ENCODE measurements at places on chromosomes 7 and 10.

DNA sequence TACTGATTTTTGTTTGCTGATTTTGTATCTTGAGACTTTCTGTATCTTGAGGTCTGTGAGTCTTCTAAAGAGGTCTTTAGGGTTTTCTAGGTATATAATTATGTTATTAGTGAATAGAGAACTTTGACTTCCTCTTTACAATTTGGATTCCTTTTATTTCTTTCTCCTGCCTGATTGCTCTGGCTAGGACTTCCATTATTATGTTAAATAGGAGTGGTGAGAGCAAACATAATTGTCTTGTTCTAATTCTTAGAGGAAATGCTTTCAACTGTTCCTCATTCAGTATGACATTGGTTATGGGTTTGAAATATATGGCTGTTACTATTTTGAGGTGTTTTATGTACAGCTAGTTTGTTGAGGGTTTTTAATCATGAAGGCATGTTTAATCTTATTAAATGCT lies 308.0 kb upstream of the TEX47 start:
- DNase-seq = no peak

- DNase-seq = no peak
These were observed 94.3 kb downstream of the IQUB start for GRCh38 chr7:123440101-123440548.

DNA sequence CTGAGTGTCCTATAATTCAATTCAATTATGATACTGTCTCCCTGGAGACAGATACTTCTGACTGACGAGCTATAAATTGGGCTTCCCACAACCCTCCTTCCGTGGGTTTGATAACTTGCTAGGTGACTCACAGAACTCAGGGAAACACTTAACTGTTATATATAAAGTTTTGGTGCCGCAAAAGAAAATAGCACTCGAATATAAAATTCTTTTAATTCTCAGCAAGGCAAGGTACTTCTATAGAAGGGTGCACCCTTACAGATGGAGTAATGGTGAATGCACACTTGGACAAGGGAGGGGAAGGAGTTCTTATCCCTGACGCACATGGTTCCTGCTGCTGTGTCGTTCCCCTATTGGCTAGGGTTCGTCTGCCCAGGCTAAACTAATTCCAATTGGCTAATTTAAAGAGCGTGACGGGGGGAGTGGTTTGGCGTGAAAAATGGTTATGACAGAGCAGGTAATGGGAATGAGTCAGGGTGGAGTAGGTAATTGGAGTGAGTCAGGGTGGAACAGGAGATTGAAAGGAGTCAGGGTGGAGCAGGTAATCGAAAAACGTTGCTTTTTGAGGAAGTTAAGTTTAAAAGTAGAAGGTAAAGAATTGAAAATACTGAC lies 20.8 kb upstream of the GHITM start:
- no peak for DNase-seq

- DNase-seq = no peak
These were observed 116.4 kb upstream of the PPIF start for GRCh38 chr10:79230850-79231249.

DNA sequence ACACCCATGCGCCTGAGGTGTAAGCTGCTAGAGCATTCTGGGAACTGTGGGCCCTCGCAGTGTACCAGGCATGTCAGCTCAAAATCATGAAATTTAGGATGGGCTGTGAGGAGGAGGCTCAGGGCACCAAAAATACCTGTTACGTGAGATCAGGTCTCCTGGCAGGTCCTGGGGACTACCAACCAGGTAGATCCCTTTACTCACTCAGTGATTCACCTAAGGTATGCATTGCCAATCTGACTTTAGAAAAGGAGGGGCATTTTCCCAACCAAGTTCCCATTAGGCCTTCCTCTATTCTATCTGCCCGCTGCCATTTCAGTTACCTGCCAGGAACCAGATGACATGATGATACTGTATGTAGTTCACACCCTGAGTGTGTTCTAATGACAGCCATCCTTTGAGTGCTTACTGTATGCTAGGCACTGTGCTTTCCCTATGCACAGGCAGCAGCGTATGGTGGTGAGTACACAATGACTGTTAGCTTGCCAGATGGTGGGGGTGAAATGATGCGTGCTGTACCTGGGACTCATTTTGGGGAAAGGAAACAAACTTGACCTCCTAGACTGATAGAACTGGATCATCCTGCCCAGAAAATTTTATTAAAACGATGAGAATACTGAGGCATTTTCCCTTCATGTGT lies 62.0 kb downstream of the CFAP58 start:
- no peak for DNase-seq

GRCh38 chr7:37196676-37197075 lies 252.0 kb downstream of the ELMO1 start:
- DNase-seq = no peak

DNA sequence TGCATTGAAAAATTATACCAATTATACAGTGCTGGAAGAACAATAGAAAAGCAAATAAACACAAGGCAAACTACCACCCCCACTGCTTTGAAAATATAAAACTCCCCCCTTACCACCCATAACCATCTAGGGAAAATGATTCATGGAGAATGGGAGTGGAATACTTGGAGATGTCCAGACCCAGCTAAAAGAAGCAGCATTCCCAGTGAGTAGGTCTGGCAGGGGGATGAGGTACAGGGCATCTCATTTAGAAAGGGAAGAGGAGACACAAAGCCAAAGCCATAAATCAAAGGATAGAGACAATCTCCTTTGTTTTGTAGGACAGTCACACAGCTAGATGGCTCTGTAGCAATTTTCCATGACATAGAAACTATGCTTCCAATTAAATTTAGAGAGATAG lies 36.0 kb upstream of the DGKI start:
- DNase-seq = no peak

- no peak for DNase-seq
These were observed 210.7 kb downstream of the SKAP2 start for GRCh38 chr7:26653430-26654399.

GRCh38 chr10:21954132-21954531 lies 49.4 kb downstream of the DNAJC1 start:
- DNase-seq = no peak

Measured in CD8-positive, alpha-beta memory T cell (primary cell).